ENCODE measurements at places on chromosomes 3 and 15. TPM values are rescaled to one million over a fixed set of nuclear protein-coding genes. Genes with fewer than 3 reads are reported as not detected.

Gene PPP2R3A
- 3.6 TPM for polyA plus RNA-seq

Gene BTD
- polyA plus RNA-seq = 16.5 TPM

Gene SLC24A5
- polyA plus RNA-seq = not detected

Gene PLCB2
- polyA plus RNA-seq = 3.9 TPM

Gene TGM5
- polyA plus RNA-seq = not detected

Gene CPA3
- polyA plus RNA-seq = not detected

Gene BCL2A1
- not detected for polyA plus RNA-seq

Gene ATP8B4
- 0.88 TPM for polyA plus RNA-seq

Gene NANOGP8
- polyA plus RNA-seq = not detected

Gene IGSF10
- polyA plus RNA-seq = 10.2 TPM

Gene CORO2B
- 59.3 TPM for polyA plus RNA-seq

Gene PLSCR5
- not detected for polyA plus RNA-seq

Gene DGKG
- polyA plus RNA-seq = 3.8 TPM

Gene VWA5B2
- polyA plus RNA-seq = 8.0 TPM

Gene SH2D7
- not detected for polyA plus RNA-seq

Gene EFHB
- 2.4 TPM for polyA plus RNA-seq

Gene LIPH
- polyA plus RNA-seq = not detected

Gene TJP1
- polyA plus RNA-seq = 27.9 TPM

Gene VIPR1
- 6.2 TPM for polyA plus RNA-seq

Gene ATP1B3
- 75.2 TPM for polyA plus RNA-seq

Gene COL7A1
- polyA plus RNA-seq = 1.5 TPM

Gene WDR93
- polyA plus RNA-seq = 0.32 TPM

Gene CNTN4
- 8.8 TPM for polyA plus RNA-seq

Gene ITPKA
- polyA plus RNA-seq = 17.4 TPM

Gene SNAPC5
- 23.9 TPM for polyA plus RNA-seq

Gene ZNF502
- 2.0 TPM for polyA plus RNA-seq

Gene CPN2
- not detected for polyA plus RNA-seq

Gene RLBP1
- 1.1 TPM for polyA plus RNA-seq

Gene SLC7A14
- 5.9 TPM for polyA plus RNA-seq

Gene GXYLT2
- polyA plus RNA-seq = 0.88 TPM

Gene CTDSPL
- polyA plus RNA-seq = 8.6 TPM
